ENCODE measurements at places on chromosomes 11 and 22. TPM values are rescaled to one million over a fixed set of nuclear protein-coding genes. Genes with fewer than 3 reads are reported as not detected.

Gene MYO7A
- total RNA-seq: 0.27 TPM

Gene NRGN
- total RNA-seq: 5.1 TPM

GRCh38 chr11:115942011-115942410 lies 437.8 kb upstream of the CADM1 start:
- no peak for DNase-seq

DNA sequence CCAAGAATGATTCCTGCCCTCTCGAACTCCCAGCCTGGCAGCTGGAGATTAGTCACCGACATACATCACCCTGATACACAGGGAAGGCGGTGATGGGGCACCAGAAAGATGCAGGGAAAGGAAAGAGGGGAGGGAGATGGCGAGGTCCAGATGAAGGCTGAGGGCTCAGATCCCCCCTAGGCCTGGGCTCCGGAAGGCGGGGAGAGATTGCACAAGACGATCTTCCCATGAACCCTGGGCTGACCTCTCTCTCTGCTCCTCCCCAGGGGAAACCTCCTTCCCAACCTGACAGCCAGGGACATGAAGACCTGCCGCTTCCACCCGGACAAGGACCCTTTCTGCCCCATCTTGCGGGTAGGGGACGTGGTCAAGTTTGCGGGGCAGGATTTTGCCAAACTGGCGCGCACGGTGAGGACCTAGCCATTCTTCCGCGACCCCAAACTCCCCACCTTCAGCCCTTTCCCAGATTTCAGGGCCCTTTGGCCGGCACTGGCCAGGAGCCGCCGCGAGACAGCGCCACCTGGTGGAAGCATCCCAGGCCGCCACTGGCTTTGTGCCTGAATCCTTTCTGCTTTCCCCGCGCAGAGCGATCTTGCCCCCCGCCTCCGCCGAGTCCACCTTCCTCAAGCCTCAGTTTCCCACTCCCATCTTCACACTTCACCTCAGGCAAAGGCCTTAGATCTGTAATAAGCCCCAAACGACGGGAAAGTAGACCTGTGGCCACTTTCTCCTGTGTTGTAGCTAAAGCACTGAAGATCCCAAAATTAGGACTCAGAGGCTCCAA lies 11.5 kb downstream of the P2RX3 start:
- DNase-seq: peak; percentile 38

- no peak for DNase-seq
Measured at GRCh38 chr11:104522123-104522522, 358.2 kb upstream of the PDGFD start.

DNA sequence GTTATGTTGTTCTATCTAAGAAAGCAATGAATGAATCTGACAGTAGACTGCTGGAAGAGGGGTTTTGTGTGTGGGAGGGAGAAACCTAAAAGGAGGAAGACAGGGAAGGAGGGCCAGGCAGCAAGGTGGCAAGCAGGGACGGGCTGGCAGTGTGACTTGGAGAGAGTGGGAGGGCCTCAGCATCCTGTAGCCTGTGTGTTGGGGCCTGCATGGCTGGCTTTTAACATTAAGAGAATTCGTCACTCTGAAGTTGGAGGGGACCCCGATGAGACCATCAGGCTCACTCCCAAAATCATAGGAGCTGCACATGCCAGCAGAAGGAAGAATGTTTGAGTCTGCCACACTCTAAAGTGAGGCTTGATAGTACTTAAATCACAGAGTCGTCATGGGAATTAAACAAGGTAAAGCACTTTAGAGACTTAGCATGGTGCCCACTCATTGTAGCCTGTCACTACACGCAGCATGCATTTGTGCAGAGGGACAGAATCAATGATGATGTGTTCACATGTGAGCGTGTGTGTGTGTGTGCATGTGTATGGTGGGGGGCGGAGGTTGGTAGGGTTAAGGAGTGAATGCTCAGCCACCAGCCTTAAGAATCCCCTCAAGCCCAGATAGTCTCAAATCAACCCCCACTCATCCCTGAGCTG lies 199.5 kb downstream of the TENM4 start:
- no peak for DNase-seq

DNA sequence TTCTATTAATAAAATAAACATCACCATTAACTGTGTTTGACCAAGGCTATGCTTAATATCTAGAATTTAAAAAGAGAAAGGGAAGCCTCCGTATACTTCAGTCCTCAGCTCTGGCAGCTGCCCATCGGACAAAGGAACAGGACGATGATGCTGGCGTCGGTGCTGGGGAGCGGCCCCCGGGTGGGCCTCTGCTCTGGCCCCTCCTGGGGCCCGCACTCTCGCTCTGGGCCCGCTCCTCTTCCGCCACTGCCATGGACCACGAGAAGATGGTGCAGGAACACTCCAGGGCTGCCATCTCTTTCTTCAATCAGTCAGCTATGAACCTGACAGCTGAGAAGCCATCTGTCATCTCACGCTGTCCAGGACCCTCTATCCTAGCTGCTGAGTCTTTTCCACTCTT lies 25.3 kb downstream of the PDHX start:
- no peak for DNase-seq

DNA sequence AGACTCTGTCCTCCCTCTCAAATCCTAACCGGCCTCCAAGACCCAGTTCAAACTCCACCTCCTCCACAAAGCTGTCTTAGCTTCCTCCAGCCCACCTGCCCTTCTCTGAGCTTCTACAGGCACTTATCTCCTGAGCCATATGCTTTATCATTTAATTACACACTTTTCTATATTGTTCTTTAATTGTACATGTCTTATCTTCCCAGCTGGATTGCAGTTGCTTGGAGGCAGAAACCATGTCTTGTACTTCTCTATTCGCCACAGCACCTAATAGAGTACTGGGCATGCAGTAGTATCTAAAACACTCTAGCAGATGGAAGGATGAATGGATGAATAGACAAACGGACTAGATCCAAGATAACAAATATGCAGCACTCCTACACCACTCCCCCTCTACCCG lies 11.3 kb downstream of the TRIM29 start:
- DNase-seq: peak; percentile 41

DNA sequence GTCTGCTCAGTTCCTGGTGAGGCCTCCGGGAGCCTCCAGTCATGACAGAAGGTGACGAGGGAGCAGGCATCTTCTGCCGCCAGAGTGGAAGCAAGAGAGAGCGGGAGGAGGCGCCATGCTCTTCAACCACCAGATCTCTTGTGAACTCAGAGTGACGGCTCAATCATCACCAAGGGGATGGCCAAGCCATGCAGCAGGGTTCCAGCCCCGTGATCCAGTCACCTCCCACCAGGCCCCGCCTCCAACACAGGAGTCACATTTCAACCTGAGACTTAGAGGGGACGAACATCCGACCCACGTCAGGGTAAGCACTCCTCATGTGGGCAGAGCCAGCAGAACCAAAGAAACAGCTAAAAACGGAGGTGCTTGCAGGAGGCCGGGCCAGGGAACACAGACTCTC lies 1470.5 kb downstream of the BRD1 start:
- DNase-seq: no peak

- peak; percentile 29 for DNase-seq
Measured at GRCh38 chr11:120801801-120802689, 221.9 kb upstream of the TBCEL start.

GRCh38 chr22:38949889-38950405 lies 7.5 kb upstream of the APOBEC3A start:
- DNase-seq: no peak

DNA sequence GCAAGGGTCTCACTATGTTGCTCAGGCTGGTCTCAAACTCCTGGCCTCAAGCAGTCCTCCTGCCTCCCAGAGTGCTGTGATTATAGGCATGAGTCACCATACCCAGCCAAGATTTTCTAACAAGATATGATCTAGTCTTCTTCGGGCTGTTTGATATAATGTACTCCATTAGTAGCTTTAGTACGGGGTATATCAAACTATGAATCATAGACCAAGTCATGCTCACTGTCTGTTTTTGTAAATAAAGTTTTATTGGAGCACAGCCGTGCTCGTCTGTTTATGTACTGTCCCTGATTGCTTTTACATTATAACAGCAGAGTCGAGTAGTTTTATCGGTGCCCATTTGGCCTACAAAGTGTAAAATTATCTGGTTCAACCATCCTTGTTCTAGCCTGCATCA lies 43.9 kb upstream of the GRIK4 start:
- DNase-seq: no peak

DNA sequence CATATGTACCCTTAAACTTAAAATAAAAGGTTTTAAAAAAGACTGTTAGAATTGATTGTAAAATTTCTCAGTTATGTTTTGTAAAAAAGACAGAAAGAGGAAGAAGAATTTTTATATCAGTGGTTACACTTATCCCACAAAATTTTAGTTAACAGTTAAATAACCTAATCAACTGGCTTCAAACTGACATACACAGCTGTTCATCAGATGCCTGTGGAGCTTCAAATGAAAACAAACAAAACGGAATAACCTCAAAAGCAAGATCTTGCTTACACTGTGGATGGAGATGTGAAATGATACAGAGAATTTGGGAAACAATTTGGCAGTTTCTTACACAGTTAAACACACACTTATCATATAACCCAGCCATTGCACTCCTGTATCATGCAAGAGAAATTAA lies 521.0 kb downstream of the ETS1 start:
- peak; percentile 63 for DNase-seq

DNA sequence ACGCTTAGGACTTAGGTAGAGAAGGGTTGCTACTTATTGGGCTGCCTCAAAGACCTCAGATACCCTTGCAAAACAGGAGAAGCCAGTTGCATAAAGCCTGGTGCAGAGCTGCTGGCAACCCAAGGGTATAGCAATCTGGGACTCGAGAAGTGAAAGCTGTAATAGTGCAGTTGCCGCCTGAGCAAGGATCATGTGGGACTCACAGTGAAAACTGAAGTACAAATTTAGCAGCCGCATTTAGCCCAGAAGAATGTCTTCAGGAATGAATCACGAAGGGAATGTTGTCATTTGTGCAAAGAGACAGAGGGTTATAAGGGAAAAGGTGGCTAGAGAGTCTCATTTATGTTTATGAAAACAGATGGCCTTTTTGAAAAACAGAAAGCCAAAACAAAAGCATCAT lies 267.2 kb downstream of the TENM4 start:
- DNase-seq: no peak

- no peak for DNase-seq
Measured at GRCh38 chr22:29260601-29261315, 7.0 kb downstream of the RHBDD3 start.

Measured in hematopoietic multipotent progenitor cell (in vitro differentiated cells).